Activated CD8-positive, alpha-beta memory T cell treated with anti-CD3 and anti-CD28 coated beads for 1 hour (primary cell): ENCODE measurements at places on chromosomes 13 and 19.

DNA sequence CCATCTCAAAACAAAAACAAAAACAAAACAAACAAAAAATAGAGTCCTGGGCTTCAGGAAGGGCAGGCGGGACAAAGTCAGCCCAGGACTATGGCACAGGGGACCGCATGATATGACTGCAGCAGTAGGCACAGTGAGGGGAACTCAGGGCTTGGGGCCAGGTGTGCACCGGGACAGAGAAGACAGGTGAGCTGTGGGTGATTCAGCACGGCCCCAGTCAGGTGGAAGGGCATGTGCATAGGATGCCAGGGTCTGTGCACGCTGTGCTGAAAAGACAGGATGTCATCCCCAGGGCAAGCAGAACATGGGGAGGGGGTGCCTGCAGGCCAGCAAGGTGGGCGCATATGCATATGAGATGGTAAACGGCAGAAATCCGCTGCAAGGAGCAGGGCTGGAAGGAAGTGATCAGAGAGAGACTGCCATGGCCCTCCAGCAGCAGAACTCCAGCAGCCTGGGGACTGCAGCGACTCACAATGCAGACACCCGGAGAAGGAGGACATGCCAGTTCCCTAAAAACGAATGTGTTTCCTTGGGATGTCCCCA lies 15.0 kb downstream of the EPS15L1 start:
- no peak for DNase-seq

GRCh38 chr19:3094601-3095440 lies 659 bp downstream of the GNA11 start:
- no peak for DNase-seq

DNA sequence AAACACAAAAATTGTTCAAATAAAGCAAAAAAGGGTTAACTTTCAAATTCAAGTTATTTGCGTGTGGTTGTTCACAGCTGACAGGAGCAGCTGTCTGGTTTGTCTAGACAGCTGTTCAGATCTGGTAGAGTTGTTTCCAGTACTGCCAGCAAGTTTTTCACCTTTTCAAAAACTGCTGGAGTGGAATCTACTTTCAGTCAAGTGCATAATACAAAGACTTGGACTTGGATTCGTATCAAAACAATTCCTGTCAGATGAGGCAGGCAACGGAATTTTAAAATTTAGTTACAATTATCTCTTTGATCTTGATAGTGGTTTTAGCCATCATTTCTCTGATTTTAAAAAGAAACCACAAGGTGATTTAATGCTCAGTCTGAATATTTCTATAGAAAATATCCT lies 51.7 kb upstream of the EEF1AKMT1 start:
- no peak for DNase-seq

GRCh38 chr13:28316836-28317235 lies 178.1 kb downstream of the FLT1 start:
- DNase-seq: no peak

GRCh38 chr19:4851551-4852290 lies 15.7 kb downstream of the PLIN3 start:
- DNase-seq: peak; percentile 47

- DNase-seq: no peak
These were observed 403.0 kb downstream of the LMO7 start for GRCh38 chr13:76038920-76039716.

- no peak for DNase-seq
These were observed 97.2 kb downstream of the EPSTI1 start for GRCh38 chr13:42894765-42895243.

GRCh38 chr19:7287722-7288121 lies 6.5 kb downstream of the INSR start:
- no peak for DNase-seq

DNA sequence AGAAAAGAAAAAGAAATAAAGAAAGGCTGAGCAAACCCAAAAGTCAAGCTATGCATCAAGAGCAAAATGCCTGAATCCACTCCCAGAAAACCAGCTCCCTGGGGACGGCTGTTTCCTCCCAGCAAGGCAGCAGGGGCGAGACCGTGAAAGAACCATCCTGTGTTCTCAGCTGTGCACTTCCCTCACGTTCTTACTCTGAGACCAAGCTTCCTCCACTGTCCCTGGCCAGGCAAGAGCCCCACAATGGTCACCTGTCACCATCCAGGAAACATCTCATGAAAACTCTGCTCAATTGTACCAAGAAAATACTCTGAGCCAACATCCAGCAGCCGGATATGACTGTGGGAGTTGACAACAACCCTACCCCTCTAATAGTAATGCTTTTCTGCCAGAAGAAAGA lies 22.9 kb downstream of the RAB20 start:
- no peak for DNase-seq

- DNase-seq: no peak
These were observed 13.5 kb upstream of the PLA2G4C start for GRCh38 chr19:48123907-48124651.

GRCh38 chr19:3868770-3869456 lies at the start of gene ZFR2:
Gene ZFR2 (minus strand): TSS chr19:3869038. CDS start chr19:3869017, 21 bp downstream.
- no peak for DNase-seq

DNA sequence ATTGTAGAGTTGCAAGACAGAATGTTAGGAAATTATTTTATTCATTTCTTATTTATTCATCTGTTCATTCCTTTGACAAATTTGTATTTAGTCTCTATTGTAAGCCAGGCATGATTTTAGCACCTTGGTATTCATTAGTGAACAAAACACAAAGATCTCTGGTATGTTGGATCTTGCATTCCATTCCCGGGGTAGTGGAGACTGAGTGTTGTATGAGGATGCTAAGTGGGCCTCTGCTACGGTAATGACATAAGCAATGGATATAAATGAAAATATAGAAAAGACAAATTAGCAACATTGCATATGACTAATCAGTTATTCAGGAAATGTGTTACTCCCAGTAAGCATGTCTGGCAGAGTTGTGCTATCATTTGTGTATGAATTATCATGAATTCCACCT lies 449.3 kb downstream of the PCDH17 start:
- DNase-seq: no peak
